Metanephros (tissue), 2 donors: ENCODE measurements at places on chromosomes 16 and 17. TPM values are rescaled to one million over a fixed set of nuclear protein-coding genes. Genes with fewer than 3 reads are reported as not detected.

Gene TBC1D3
- total RNA-seq = not detected

Gene SNX20
- 2.2 TPM for total RNA-seq

Gene CD300LF
- total RNA-seq = 3.0 TPM

Gene CKLF
- total RNA-seq = 36.8 TPM

Gene MRTFB
- total RNA-seq = 32.8 TPM

Gene DOC2A
- 1.9 TPM for total RNA-seq

Gene HCFC1R1
- 25.4 TPM for total RNA-seq

Gene NHLRC4
- total RNA-seq = 18.0 TPM

Gene C17orf50
- total RNA-seq = not detected

Gene ST6GALNAC1
- 0.12 TPM for total RNA-seq

Gene PRAC2
- total RNA-seq = not detected

Gene PLLP
- 14.1 TPM for total RNA-seq
